ENCODE measurements at places on chromosomes 12 and 14. TPM values are rescaled to one million over a fixed set of nuclear protein-coding genes. Genes with fewer than 3 reads are reported as not detected.

The ACVRL1 gene
- total RNA-seq: 392 TPM

The CCDC177 gene
- total RNA-seq: not detected

The CHMP4A gene
- total RNA-seq: 44.2 TPM

The ARHGEF40 gene
- 4.5 TPM for total RNA-seq

The CLEC12A gene
- not detected for total RNA-seq

The TMTC1 gene
- 9.3 TPM for total RNA-seq

The B4GALNT1 gene
- total RNA-seq: not detected

The ANHX gene
- total RNA-seq: not detected

The INSM2 gene
- not detected for total RNA-seq

The PPP1R36 gene
- not detected for total RNA-seq

The OR6S1 gene
- total RNA-seq: not detected

The ASCL1 gene
- total RNA-seq: not detected

The C12orf54 gene
- total RNA-seq: not detected

The KITLG gene
- 80.9 TPM for total RNA-seq

The SLC38A4 gene
- 0.10 TPM for total RNA-seq

The ASCL4 gene
- total RNA-seq: not detected

The RPS6KL1 gene
- total RNA-seq: 11.1 TPM

The RIMKLB gene
- 23.9 TPM for total RNA-seq

The RTL1 gene
- not detected for total RNA-seq

The SIX4 gene
- 1.00 TPM for total RNA-seq

The MYL6B gene
- total RNA-seq: 75.2 TPM

The GARIN6 gene
- total RNA-seq: not detected

The COX8C gene
- not detected for total RNA-seq

The SIX6 gene
- total RNA-seq: not detected

The C1QL4 gene
- total RNA-seq: not detected

The ASB2 gene
- total RNA-seq: 0.10 TPM

The LALBA gene
- total RNA-seq: not detected

The SPRYD4 gene
- total RNA-seq: 2.4 TPM

The SLCO1B3 gene
- not detected for total RNA-seq

The PNMA1 gene
- total RNA-seq: 32.4 TPM

The SAMD4A gene
- total RNA-seq: 50.7 TPM

The IL22 gene
- total RNA-seq: not detected

The SLC39A5 gene
- not detected for total RNA-seq

The SPTB gene
- not detected for total RNA-seq

The ADSS1 gene
- 0.47 TPM for total RNA-seq

The CACNA1C gene
- total RNA-seq: 0.05 TPM

The MUCL1 gene
- total RNA-seq: not detected

The TIGAR gene
- 20.4 TPM for total RNA-seq

The RDH12 gene
- not detected for total RNA-seq

The EML5 gene
- 0.13 TPM for total RNA-seq

The B3GNT4 gene
- not detected for total RNA-seq

The PLEK2 gene
- 28.0 TPM for total RNA-seq

The CKAP4 gene
- total RNA-seq: 168 TPM
